ENCODE measurements at places on chromosomes 5 and 9.

DNA sequence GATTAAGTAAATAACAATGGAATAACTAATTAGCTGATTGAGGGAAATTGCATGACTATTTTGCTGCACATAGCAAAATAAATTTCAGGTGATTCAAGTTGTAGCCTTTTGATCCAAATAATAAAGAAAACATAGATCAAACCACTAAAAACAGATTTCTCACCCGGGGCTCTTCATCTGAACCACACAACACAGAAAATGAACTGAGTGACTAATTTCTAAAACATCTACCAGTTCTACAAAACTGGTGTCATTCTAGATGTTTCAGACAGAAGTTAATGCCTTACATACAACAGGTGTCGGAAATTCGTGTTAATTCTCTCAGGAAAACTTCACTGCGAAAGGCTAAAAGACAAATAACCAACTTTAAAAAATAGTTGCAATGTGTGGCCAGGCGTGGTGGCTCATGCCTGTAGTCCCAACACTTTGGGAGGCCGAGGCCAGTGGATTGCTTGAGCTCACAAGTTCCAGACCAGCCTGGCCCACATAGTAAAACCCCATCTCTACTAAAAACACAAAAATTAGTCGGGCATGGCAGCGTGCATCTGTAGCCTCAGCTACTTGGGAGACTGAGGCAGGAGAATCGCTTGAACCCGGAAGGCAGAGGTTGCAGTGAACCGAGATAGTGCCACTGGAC is 6.9 kb downstream of the PROP1 start:
- no peak for DNase-seq

DNA sequence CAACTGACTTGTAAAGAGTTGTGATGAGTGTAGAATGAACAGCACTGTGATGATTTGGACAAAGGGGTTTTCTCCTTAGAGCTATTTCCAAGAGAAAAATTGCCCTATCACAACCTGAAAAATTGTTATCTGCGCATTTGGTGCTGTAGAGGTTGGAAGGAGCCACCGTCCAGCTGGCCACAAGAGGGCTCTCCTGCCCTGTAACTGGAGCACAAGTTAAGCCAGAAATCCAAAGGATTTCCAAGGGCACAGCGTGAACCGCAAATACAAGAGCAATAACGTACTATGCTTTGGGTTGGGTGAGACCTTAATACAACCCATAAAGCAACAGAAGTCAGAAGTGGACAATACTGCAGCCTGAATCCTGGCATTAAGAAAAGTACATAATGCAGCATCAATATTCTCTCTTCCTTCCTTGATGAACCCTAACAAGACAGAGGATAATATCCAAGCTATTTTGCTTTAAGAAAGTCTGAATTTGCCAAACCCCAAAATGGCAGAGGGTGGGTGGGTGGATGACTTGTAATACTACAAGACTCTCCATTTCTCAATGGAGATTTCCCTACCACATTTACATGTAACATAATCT is 56.8 kb upstream of the SMIM32 start:
- DNase-seq, result peak; percentile 71

DNA sequence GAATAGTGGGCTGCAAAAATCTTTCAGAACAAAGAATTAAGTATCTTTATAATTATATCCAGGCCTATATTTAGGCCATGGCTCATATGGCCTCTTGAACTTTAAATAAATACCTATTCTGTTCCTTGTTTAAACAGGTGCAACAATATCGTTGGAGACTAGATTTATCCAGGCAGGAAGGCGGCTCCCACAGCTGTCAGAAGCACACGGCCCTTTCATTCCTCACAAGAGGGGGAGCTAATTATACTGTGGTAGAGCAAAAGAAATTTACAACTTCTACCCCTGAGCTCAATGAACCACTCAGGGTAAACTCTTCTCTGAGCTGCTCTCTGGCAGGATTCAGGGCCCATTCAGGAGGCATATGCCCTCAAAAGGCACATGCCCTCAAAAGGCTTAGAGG is 31.3 kb downstream of the TMEM174 start:
- no peak for DNase-seq

DNA sequence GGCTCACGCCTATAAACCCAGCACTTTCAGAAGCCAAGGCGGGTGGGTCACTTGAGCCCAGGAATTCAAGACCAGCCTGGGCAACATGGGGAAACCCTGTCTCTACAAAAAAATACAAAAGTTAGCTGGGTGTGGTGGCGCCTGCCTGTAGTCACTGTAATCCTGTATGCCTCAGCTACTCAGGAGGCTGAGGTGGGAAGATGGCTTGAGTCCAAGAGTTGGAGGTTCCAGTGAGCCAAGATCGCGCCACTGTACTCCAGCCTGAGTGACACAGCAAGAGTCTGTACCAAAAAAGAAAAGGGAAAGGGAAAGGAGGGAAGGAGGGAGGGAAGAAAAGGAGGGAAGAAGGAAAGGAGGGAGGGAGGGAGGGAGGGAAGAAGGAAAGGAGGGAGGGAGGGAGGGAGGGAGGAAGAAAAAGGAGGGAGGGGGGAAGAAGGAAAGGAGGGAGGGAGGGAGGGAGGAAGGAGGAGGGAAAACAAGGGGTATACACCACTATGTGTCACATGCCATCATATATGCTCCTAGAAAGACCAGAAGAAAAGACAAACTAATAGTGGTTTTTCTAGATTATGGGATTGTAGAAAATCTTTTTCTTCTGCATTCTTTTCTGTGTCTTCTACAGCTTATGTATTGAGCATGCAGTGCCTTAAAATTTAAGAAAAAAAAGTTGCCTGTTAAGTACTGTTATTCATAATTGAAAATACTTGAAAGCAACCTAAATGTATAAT is 240.1 kb downstream of the DENND1A start:
- DNase-seq, result no peak

GRCh38 chr9:107953556-107954125 is 464.1 kb upstream of the KLF4 start:
- no peak for DNase-seq

GRCh38 chr5:11524188-11524587 is 380.1 kb downstream of the CTNND2 start:
- no peak for DNase-seq

DNA sequence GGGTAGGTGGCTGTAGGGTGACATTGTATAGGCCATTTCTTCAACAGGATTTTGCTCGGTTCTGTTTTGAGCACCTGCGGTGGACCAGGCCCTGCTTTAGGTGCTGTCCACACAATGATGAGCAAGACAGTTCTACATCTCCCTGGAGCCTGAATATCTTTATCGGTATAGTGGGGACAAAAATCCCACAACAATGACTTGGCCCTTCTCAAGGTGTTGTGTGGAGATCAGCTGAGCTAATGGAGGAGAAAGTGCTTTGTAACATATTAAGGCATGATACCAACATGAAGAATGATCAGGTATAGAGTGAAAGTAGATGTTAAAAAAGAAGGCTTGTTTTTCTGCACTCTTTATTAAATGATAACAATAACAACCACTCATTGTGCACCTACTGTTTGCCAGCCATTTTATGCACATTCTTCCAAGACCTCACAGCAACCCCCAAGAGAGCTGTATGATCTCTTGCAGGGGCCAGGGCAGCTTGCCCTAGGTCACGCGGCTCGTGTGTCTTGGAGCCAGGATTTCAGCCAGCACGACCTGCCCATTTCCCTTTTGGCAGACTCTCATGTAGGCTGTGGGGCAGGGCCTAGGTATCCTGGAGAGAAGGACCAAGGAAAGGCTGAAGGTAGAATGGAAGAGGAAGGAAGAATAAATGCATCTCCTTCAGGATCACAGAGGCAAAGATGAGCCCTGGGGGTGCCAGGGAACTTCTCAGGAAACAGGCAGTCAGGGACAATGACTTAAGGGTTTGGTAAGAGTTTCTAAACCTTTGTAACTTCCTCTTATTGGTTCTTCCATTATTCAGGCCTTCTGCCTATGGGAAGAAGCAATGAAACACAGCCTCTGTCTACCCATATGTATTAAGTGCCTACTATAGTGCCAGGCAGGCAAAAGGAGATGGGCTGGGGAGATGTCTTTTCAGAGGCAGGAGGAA is 50.0 kb upstream of the PPARGC1B start:
- no peak for DNase-seq

DNA sequence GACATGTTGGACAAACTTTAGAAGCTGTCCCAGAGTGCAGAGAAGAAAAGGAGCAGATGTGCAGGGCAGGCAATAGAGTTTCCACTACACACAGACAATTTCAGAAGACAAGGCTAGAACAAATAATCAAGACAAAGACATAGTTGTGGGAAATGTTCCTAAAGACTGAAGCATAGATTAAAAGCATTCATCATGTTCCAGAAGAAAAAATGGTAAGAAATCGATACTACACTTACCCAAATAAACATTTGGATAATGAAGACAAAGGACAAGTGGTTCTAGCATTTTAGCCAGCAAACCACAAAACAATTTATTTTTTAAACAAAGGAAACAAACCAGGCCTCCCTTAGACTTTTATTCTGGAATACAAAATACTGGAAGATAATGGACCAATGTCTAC is 97.9 kb downstream of the FSTL4 start:
- no peak for DNase-seq

- no peak for DNase-seq
Observed at GRCh38 chr9:115556432-115556831, 438.5 kb upstream of the TNC start.
